Colonic mucosa (tissue), 4 donors: ENCODE measurements at places on chromosomes 7 and 10.

GRCh38 chr10:110983466-110983865 lies 64.1 kb downstream of the SHOC2 start:
- no peak for DNase-seq

GRCh38 chr10:101831169-101831811 lies 12.3 kb downstream of the KCNIP2 start:
- DNase-seq, result no peak

GRCh38 chr7:78225534-78225933 lies 427.0 kb downstream of the PHTF2 start:
- DNase-seq, result no peak

DNA sequence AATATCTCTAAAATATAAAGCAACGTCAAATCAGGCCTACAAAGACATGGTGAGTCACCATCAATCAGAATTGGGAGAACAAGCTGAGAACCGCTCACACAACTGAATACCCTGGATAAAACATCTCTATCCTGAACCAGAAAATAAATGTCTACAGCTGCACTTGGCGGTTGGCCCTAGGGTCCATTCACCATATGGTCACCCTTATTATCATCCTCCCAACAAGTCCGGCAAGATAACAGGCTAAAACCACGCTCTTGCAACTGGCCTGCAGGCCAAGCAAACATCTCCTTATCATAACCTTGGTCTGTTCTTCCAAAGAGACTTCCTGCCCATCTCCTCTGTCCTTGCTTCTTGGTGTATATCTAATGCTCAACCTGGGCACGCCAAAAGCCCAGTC lies 310.7 kb downstream of the CALN1 start:
- no peak for DNase-seq

DNA sequence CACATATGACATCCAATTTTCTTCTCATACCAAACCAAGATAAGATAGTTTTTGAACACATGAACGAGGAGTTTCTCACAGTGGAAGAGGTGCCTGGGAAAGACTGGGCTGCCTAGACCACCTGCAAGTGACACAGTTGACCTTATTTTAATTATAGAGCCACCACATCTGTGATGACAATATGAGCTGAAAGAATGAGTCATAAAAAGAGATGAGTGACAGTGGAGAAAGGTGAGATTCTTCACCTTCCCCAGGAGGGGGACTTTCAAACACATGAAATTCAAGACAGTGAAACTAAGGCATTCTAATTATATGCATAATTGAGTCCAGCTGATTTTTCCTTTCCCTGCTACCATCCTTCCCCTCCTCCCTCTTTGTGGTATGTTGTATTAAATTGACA lies 475.5 kb downstream of the NXPH1 start:
- no peak for DNase-seq

- no peak for DNase-seq
These were observed 254.6 kb downstream of the TSPAN12 start for GRCh38 chr7:120603366-120603765.

- no peak for DNase-seq
These were observed 144.2 kb downstream of the CELF2 start for GRCh38 chr10:11161910-11162309.

DNA sequence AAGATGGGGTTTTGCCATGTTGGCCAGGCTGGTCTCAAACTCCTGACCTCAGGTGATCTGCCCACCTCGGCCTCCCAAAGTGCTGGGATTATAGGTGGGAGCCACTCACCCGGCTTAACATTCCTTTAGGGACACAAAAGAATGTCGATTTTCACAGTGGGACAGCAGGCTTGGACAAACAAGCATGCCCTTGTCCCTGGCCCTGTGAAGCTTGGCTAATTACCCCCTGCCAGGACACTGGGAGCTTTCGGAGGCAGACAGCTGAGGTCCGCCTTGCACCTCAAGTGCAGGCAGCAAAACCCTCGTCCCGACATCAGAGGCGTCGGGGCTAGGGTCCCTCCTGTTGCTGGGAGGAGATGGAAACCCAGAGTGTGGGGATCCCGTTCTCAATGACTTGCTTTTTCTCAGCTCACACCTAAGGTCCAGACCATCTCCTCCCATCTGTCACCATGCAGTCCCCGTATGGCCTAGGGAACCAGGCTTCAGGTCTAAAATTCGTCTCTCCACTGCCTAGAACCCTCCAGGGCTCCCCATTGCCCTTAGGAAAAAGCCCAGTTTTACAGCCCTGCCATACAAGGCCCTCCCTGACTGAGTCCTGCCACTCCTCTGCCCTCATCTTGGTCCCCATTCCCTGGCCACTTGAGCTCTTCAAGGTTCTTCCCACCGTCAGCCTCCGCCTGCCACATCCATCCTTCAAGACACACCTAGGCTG lies 6.3 kb upstream of the CLIP2 start:
- no peak for DNase-seq

DNA sequence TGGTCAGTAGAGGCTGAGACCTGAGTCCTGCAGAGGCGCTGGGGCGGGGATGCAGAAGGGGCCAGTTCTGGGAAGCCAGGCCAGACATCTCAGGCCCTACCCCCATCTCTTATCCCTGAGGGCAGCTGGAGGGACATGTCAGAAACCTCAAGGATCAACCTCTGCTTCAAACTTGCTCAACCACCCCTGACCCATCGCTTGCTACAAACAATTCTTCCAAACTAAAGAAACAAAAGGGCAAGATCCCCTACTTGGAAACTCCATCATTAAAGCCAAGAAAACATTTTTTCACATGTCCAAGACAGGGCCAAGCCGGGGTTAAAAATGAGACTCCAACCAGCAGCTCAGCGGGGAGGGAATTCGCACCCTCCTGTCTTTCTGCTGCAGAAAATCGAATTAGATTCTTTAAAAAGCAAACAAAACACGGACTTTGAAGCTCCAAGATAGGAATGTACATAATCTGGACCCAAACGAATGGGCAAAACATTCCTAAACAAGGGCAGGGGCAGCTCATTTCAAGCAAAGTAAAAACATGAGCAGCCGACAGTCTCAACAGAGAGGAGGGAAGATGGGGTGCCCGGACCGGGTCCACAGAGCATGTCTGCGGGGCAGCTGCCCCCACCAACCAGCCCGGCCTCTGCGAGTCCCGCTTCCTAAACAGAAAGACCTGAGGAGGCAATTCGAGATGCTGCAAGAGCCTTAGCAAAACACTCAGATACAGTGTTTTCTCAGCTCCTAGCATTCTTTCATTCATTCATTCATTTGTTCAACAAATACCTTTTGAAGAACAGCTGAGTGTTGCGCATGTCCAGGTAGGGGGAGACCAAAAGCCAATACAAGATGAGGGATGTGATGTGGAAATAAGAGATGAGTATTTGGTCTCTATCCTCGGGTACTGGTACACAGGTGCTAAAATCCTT lies 44.8 kb downstream of the CHST15 start:
- DNase-seq, result no peak

DNA sequence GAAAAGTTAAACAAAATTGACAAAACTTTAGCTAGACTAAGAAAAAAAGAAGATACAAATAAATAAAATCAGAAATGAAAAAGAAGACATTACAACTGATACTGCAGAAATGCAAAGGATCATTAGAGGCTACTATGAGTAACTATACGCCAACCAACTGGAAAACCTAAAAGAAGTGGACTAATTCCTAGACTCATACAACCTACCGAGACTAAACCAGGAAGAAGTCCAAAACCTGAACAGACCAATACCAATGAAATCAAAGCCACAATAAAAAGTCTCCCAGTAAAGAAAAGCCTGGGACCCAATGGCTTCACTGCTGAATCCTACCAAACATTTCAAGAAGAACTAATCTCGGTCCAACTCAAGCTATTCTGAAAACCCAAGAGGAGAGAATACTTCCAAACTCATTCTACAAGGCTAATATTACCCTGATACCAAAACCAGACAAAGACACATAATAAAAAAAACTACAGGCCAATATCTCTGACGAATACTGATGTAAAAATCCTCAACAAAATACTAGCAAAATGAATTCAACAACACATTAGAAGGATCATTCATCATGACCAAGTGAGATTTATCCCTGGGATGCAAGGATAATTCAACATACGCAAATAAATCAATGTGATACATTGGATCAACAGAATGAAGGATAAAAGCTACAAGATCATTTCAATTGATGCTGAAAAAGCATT lies 20.3 kb downstream of the ELAPOR2 start:
- DNase-seq, result no peak

DNA sequence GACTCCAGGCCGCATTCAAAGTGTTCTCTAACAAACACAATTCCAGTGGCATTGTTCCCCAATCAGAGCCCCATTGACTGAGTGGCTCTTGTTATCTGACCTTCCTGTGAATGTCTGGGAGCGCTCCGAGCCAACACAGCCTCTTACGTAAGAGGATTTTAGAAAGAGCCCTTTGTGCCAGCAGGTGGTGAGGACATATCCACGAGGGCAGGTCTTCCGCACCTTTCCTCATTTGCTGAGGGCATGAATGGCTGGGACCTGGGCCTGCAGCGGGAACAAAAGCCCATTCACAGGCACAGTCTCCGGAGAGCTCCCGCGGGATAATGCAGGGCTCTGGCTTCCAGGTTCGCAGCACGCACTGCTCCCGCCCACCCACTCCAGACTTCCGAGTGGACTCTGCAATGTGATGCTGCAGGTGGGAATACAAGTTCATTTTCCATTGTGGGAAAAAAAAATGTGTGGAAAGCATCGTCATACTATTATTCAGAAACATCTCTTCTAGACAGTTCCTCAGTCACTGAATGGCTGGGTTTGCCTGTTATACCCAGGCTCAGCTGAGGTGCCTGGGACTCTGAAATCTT lies 295.0 kb upstream of the IGFBP3 start:
- no peak for DNase-seq

DNA sequence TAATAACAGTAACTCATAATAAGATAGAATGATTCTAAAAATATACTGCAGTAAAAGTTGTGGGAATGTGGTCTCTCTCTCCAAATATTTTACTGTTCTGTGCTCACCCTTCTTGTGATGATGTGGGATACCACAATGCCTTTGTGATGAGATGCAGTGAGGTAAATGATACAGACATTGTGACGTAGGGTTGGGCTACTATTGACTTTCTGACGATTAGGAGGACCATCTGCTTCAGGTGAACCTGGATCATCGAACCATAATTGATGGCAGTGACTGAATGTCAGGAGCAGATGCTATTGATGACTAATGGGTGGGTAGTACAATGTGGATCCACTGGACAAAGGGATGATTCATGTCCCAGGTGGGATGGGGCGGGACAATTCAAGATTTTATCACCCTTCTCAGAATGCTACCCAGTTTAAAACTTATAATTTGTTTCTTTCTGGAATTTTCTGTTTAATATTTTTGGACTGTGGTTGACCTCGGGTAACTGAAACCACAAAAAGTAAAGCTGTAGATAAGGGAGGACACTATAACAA lies 73.9 kb upstream of the ARMC3 start:
- DNase-seq, result no peak

GRCh38 chr10:124465003-124465776 lies 3.6 kb downstream of the LHPP start:
- peak; percentile 44 for DNase-seq

DNA sequence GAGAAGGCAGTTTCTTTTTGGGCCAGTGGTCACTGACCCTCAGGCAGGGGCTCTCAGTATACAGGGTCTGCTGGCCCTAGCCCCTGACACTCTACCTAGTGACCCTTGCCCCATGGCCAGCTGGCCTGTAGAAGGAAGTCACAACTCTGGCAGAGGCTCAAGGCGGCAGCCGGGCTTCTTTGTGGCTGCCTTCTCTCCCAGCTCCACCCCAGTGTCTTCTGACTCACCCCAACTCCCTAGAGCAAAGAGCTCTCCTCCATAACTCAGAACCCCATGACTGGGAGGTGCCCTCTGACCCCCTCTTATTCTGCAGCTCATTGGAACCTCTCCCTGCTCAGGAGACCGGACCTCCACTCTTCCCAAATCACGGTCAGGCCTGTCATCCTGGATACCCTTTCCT lies 358.2 kb downstream of the FGFR2 start:
- DNase-seq, result peak; percentile 86

DNA sequence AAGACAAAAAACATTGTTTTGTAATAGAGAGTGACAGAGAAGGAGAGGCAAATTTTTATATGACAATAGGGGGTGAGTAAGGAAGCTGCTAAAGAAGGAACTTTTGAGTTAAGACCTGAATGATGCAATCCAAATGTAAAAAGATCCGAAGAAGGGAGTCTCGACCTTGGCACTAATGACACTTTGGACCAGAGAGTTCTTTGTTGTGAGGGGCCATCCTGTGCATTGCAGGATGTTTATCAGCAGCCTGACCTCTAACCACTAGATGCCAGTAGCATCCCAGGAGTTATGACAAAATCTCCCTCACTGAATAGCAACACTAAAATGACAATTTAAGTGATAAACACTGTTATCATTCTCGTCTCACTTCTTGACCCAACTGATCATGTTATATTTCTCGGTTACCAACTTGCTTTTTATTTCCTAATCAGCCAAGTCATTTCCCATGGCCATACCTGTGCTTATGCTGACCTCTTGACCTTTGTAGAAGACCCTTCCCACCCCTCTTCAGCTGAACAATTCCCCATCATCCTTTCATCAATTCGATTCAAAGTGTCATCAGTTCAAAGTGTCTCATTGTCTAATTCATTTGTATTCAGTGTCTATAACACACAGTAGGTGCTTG lies 30.0 kb downstream of the DGKI start:
- DNase-seq, result no peak

DNA sequence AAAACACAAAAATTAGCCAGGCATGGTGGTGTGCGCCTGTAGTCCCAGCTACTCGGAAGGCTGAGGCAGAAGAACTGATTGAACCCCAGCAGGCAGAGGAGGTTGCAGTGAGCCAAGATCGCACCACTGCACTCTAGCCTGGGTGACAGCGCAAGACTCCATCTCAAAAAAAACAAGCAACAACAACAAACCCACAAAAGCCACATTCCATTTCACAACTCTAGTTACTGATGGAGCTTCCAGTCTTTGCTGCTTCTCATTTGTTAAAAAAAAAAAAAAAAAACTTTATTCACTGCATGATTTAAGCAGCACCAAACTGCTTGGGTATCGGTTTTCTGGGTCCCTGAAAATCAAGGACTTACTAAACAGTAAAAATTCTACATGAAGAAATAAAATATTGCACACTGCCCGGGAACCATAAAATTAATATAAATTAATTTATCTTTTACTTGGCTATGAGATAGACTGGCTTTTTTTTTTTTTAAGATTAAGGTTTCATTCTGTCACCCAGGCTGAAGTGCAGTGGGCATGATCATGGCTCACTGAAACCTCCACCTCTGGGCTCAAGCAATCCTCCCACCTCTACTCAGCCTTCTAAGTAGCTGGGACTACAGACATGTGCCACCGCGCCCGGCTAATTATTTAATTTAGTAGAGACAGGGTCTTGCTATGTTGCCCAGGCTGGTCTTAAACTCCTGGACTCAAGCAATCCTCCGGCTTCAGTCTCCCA lies 42.0 kb downstream of the SRPK2 start:
- no peak for DNase-seq

GRCh38 chr10:129742742-129743550 lies 221.1 kb downstream of the EBF3 start:
- DNase-seq, result peak; percentile 10

- no peak for DNase-seq
These were observed 41.1 kb downstream of the COBL start for GRCh38 chr7:51275532-51275931.

GRCh38 chr7:99116144-99116543 lies 27.8 kb downstream of the SMURF1 start:
- no peak for DNase-seq

- DNase-seq, result no peak
These were observed 68.4 kb upstream of the SRRM3 start for GRCh38 chr7:76133164-76133775.

GRCh38 chr10:17062493-17062892 lies 67.1 kb downstream of the CUBN start:
- no peak for DNase-seq

GRCh38 chr7:132565441-132565840 lies 10.8 kb downstream of the PLXNA4 start:
- DNase-seq, result no peak
